BJ (cell line): ENCODE measurements at places on chromosomes 5 and 9.

GRCh38 chr5:74685979-74686631 is 1.1 kb downstream of the HEXB start:
- DNase-seq: no peak

DNA sequence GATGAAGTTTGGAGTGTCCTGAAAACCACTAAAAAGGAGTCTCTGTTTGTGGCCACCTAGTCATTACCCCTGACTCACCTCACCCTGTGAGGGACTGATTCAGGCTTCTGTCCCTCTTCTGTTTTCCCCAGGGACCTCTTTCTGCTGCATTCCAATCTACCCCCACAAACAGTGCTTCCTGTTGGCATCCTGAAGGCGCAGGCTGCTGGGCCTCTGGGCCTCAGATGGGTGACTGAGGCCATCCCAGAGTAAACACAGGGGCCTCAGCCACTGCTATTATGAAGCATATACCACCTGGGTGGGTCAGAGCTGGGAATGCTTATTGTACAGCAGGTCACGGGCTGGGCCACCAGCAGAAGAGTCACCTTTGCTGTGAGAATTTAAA is 20.0 kb downstream of the MORN5 start:
- no peak for DNase-seq

DNA sequence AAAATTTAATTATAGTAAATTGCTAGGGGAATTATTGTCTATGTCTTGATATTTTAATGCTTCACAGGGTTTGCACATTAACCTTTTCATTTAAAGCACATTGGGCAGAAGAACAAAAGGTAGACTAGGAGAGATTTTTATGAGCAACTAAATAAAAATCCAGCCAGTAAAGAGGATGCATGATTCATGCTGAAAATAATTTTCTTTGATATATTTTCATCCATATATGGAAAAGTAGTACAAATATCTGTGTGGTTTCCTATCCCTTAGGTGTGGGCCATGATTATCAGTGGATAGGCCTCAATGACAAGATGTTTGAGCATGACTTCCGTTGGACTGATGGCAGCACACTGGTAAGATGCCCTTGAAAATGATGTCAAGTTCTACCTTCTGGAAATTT is 83.1 kb downstream of the VCAN start:
- DNase-seq: no peak

DNA sequence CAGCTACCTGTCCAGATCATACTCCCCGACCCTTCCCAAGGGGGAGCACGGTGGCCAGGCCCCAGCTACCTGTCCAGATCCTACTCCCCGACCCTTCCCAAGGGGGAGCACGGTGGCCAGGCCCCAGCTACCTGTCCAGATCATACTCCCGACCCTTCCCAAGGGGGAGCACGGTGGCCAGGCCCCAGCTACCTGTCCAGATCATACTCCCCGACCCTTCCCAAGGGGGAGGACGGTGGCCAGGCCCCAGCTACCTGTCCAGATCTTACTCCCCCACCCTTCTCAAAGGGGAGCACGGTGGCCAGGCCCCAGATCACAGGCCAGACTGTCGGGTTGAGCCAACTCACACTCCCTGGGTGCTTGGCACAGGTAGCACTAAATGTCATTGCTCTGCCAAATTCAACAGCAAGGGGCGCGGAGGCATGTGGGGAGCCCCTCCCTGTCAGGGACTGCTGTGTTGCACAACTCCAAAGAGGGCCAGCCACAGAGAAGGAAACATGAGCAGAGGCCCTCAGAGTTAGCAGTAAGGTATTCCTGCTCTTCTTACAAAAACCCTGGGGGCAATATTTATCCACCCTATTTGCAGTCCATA is 136.9 kb downstream of the OLFM1 start:
- DNase-seq: no peak

DNA sequence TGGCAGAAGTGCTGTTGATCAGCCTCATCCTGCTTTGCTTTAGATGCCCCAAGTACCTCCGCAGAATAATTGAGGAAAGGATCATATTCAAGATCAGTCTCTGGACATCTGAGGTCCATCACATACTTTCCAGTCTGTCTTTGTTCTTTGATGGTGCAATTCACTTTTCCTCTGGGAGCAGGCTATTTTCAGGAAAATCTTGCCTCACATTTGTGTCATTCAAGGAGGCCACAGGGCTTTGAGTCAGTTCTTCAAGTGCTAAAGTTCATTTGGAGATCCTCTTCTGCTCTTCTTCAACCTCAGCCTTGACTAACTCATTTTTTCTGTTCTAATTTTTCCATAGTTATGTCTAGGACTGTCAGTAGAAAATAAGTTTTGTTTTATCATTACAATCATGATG is 18.6 kb downstream of the EQTN start:
- DNase-seq: no peak

DNA sequence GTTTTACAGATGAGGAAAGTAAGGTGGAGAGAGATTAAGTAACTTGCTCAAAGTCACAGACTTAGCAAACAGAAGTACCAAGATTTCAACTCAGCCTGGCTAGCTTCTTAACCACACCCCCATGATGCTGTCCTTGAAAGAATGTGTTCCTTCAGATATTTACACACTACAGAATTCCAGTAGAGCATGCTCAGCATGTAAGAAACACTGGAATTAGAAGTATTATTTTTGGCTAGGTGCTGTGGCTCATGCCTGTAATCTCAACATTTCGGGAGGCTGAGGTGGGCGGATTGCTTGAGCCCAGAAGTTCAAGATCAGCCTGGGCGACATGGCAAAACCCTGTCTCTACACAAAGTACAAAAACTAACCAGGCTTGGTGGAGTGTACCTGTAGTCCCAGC is 142.4 kb downstream of the EDIL3 start:
- DNase-seq: no peak

- no peak for DNase-seq
Observed at GRCh38 chr5:2866662-2867372, 115.3 kb upstream of the IRX2 start.

DNA sequence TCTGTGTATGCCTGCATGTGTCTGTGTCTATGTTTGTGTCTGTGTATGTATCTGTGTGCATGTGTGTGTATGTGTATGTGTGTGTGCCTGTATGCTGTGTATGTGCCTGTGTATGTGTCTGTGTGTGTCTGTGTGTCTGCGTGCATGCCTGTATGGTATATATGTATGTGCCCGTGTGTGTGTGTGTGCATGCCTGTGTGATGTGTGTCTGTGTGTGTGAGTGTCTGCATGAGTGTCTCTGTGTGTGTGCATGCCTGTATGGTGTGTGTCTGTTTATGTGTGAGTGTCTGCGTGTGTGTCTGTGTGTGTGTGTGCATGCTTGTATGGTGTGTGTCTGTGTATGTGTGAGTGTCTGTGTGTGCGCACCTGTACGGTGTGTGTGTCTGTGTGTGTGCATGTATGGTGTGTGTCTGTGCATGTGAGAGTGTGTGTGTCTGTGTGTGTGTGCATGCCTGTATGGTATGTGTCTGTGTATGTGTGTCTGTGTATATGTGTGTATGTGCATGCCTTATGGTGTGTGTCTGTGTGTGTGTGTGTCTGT is 137.1 kb upstream of the IRX2 start:
- DNase-seq: no peak

DNA sequence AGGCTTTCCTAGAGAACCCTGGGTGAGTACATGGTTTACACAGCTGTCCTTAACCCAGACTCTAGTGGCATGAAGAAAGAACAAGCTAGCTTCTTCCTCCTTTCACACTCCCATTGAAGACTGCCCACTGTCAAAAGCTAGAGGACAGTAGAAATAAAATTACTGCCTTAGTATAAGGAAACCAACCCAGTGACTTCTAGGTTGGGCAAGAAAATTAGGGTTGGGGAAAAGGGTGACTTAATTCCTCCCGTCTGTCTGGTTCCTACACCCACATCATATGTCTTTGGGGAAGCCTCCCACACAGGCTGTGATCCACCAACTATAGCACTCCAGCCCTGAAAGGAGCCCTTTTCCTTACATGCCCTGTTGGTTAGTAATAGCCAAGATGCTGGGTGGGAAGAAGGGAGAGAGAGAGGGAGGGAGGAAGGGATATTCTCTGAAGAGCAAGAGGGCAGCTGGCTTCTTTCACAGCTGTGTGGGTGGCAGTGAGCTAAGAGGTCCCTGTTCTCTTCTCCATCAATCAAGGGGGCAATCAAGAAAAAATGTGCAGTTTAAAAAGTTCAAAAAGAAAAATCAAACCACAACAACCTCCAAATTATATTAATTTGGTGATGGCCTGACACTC is 21.7 kb downstream of the HBEGF start:
- no peak for DNase-seq
